ENCODE measurements at places on chromosomes 13 and 19.

DNA sequence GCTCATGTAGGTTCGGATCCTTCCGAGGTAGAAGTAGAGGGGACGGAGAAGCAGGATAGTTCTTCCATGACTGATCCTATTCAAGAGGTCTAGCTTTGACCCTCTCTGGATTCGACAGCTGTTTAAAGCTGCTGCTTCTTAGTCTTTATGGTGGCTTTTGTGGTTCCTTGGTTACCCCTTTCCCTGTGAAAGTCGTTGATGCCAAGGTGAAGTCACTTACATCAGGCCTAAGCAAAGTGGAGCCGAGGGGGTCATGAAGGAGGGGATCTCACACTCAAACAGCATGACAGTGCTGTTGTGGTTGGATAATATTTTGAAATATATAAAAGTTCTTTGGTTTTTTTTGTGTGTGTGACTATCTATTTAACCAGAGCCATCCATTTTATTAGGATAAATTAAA lies 8.1 kb downstream of the CCDC70 start:
- no peak for DNase-seq

GRCh38 chr19:48819366-48819816 lies 8.6 kb upstream of the BCAT2 start:
- peak; percentile 52 for DNase-seq

DNA sequence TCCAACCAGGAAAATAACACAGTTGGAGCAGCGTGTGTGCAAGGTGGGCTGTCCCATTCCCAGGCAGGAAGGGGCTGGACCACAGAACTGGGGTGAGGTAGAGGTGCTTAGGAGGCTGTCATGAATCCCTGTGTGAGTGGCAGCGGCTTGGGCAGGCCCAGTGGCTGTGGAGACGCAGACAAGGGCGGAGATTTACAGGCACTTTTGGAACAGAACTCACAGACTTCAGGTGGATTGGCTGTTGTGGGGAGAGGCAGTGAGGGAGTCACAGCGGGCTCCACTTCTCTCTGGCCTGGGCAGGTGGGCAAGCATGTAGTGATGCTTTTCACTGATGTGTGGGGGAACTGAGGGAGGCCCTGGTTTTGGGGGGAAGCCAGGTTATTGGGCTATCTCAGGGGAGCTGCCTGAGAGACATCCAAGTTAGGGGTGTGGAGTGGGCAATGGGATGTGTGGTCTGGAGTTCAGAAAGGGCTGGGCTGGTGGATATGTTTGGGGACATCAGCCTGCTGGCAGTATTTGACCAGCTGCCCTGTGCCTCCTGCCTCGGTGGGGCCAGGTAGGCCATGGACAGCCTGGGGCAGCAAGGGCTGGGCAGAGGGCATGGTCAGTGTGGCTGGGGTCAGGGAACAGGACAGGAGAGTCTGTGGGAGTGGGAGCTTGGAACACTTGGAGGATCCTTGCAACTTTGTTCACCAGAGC lies 27.0 kb upstream of the ZNF492 start:
- DNase-seq = no peak

GRCh38 chr13:70390968-70391367 lies 282.7 kb upstream of the KLHL1 start:
- DNase-seq = no peak

DNA sequence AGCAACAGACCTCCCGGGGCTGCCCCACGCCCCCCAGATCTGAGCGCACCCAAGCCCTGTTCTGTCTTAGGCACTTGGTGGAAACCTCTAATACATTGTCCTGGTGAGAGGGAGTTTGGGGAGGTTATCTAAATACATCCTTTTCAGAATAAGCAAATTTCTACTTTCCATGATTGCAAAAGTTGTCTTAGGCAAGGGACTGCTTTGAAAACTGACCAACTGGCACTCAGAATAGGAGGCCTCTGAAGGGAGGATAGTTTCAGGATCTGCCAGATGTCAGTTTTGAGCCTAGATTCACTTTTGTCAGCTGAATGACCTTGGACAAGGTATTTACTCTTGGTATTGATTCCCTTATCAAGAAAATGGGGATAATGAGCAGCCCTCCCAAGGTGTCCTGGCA lies 11.8 kb downstream of the SERP2 start:
- DNase-seq = no peak

DNA sequence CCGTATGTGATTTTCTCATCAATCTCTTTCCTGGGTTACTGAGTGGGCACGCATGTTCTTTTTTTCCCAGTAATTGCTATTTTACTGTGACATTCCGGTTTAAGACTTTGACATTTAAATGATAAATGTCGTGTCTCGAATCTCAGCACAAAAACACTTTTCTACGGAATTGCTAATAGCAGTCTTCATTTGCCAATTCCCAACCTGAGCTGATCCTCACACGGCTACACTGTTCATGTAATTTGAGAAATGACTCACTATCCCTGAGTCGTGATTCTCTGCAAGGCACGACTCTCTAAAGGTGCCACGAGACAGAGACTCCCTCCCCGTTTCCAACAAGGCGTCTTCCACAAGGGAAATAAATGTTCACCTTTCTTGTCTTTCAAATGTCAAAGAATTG lies 88.7 kb upstream of the USP29 start:
- DNase-seq = no peak

- DNase-seq = no peak
Observed at GRCh38 chr13:110215606-110216005, 91.4 kb downstream of the COL4A1 start.

DNA sequence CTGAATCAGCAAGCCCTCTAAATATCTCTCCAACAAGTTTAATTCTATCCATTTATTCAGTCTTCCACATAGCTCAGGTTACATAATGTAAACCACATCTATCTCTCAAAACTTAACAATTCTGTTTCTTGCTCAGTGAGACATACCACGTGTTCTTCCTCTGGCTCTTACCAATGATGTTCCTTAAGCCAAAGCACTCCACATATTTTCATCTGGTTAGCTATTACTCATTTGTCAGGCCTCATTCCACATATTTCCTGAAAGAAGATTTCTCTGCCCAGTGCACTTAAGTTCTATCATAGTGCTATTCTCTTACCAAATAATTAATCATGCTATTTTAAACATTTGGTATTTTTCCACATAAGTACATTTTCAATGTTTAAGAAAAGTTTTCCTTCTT lies 403.3 kb upstream of the ATXN8OS start:
- peak; percentile 80 for DNase-seq

GRCh38 chr13:44573071-44573470 lies 3.1 kb downstream of the TSC22D1 start:
- peak; percentile 40 for DNase-seq

DNA sequence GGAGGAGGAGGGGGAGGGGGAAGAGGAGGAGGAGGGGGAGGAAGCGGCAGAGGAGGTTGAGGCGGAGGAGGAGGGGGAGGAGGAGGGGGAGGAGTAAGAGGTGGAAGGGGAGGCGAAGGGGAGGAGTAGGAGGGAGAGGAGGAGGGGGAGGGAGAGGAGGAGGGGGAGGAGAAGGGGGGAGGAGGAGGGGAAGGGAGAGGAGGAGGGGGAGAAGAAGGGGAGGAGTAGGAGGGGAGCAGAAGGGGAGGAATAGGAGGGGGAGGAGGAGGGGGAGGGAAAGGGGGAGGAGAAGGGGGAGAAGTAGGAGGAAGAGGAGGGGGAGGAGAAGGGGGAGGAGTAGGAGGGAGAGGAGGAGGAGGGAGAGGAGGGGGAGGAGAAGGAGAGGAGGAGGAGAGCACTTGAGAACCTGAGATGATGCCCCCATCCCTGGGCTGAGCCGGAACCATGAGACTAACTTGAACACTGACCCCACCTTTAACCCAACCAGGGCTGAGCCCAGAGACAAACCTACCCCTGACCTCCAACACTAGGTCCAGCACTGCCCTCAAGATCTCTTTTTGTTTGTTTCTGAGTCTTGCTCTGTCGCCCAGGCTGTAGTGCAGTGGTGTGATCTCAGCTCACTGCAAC lies 12.6 kb downstream of the ABCA7 start:
- DNase-seq = no peak

GRCh38 chr19:5121266-5122120 lies 152.6 kb downstream of the KDM4B start:
- DNase-seq = no peak

- DNase-seq = peak; percentile 5
Observed at GRCh38 chr13:94433055-94433961, 46.2 kb downstream of the DCT start.

DNA sequence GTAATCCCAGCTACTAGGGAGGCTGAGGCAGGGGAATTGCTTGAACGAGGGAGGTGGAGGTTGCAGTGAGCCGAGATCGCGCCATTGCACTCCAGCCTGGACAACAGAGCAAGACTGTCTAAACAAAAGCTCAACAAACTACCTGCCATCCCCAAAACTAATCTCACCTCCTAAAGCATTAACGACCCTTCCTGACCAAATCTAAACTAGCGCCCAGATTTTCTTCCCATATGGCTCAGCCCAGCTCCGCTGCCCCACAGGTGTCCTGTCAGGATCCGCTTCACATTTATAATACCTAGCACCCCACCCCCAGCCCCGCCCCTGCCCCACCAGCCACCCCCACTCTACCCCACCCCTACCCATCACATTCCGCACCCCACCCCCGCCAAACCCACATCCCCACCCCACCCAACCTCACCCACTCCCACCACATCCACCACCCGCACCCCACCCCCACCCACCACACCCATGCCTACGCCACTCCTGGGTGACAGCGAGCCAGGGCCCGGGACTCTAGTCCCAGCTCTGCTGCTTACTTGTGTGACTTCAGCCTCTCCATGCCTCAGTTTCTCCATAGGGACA lies 599 bp downstream of the C19orf12 start:
- DNase-seq = no peak

GRCh38 chr19:55640043-55640576 lies 692 bp upstream of the ZNF580 start:
- DNase-seq = peak; percentile 80

- DNase-seq = no peak
Observed at GRCh38 chr13:109939180-109939579, 152.8 kb upstream of the IRS2 start.

GRCh38 chr13:70841240-70842061 lies 733.2 kb upstream of the KLHL1 start:
- DNase-seq = no peak

DNA sequence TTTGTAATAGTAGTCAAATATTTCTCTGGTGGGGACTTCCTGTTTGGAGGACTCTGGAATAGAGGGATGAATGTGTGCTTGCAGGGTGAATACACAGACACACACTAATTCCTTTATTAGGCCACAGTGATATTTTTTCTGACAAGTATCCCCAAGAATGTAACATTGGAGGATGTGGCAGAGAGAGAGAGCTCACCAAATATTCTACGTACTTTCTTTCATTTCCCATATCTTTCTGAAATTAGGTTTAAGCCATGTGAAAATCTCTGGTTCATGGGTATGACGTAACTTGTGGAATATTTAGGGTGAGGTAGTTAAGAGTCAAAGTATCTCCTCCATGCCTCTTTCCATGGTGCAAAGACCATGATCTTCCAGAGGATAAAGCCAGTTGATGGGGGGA lies 463.4 kb downstream of the DIAPH3 start:
- peak; percentile 33 for DNase-seq

- DNase-seq = peak; percentile 46
Observed at GRCh38 chr13:21849323-21849722, 178.4 kb downstream of the FGF9 start.

DNA sequence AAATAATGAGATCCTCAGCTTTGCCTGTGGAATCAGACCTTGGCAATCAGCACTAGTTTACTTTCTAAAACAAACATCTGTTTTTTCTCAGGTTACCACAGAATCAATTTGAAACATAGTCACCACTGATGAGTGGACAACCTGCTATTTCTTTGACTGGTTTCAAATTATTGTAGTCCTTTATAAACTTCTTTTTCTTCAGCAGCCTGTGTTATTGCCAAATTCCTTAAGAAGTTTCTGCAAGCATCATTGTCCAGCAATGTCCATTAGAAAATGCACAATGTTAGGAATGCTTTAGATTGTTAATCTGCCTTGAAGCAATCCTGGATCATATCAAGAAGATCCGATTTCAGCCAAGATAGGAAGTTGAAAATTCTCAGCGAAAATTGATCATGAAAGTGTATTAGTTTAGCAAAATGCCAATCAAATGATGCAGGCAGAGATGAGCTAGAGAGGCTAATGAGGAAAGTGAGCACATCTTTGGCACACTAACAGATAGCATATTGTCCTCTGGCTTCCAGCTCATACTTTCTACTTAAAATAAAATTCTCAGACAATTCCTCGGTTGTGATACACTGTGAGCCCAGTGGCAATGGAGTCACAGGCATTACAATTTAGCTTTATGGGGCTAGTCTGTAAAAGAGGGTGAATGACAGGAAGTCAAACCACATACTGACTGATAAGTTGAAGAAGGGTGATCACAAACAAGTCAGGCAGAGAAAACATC lies 270.6 kb downstream of the SLITRK6 start:
- DNase-seq = no peak

DNA sequence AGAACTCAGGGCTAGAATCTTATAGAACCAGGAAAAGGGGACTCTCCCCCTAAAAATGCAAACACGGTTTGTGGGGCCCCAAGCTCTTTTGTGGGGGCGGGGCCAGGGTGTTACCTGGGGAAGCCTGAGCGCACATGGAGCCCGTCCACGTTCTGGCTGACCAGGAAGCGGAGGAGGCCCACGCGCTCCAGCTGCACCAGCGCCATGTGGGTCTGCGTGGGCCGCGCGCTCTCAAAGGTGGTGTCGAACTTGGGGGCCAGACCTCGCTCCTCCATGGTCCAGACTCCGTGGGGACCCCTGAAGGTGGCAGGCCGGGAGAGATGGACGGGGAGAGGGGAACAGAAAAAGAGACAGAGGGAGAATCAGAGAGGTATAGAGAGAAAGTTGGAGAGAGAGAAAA lies 3.4 kb downstream of the SIRT6 start:
- DNase-seq = no peak

DNA sequence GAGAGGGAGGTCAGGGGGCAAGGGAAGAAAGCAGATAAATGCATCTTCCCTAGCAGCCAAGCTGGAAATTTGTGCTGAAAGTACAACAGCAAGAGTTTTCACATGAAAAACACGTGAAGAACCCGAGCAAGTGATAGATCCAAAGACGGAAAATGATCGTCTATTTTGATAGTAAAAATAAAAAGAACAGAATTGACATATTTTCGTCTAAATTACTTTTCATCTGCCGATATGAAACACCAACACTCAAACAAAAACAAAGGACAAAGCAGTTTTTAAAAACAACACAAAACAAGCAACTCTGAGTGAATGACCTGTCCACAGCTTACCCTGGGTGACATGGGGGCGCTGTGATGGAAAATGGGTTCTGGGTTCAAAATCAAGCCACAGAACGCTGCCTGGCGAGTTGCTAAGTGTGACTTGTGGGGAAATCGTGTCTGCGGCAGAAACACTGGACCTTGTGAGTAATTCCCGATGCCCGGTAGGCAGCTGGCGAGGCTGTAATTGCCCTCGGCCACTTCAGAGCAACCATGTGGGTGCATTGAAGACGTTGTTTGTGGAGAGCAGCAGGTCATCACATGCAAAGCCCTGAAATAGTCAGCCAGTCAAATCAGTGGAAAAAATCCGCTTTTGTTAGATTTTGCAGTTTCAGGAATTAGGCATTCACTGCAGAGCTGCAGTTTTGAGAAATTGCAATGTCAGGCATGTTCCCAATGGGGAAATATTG lies 7.4 kb downstream of the SOX1 start:
- DNase-seq = no peak

Measured in kidney tubule cell (primary cell).